ENCODE measurements at places on chromosomes 5 and 9.

DNA sequence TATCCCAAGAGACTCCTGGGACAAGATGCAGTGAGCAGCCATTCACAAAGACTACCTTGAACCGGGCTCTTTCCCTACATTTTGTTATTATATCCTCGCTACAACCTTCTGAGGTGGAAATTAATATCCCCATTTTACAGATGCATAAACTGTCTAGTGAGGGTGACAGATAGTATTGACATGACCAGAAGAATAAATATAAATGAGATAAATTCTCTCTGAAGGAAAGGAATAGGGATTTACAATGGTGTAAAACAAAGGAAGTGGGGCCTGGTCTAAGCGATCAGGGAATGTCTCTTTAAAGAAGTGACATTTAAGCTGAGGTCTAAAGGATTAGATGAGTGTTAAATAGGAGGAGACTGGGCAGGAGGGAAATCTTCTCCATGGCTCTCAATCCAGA is 43.5 kb upstream of the KCNMB1 start:
- no peak for DNase-seq

DNA sequence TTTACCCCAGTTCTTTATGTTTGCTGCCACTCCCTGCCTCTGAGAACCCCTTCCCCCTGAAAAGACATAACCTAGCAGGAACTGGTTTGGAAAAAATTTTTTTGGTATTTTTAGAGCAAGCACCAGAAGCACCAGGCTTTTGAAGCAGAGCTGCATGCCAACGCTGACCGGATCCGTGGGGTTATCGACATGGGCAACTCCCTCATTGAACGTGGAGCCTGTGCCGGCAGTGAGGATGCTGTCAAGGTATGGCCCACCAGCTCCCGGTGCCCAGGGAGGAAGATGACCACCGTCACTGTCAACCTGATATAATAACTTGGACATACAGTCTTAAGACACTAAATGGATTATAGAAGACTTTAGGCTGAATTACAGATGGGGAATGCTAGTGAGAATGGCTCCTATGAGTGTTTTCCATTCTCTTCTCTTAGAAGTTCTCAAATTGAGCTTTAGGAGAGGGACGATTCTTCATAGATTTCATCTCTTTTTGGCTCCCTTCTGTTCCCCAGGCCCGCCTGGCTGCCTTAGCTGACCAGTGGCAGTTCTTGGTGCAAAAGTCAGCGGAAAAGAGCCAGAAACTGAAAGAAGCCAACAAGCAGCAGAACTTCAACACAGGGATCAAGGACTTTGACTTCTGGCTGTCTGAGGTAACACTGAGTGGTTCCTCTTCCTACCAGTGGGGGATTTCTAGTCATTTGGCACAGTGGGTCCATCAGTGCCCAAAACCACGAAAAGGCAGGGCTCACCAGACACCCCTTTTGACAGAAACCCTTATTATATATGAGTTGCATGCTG is 44.9 kb downstream of the DYNC2I2 start:
- no peak for DNase-seq

- DNase-seq: no peak
Measured at GRCh38 chr9:76655971-76656370, 108.3 kb upstream of the PCA3 start.

DNA sequence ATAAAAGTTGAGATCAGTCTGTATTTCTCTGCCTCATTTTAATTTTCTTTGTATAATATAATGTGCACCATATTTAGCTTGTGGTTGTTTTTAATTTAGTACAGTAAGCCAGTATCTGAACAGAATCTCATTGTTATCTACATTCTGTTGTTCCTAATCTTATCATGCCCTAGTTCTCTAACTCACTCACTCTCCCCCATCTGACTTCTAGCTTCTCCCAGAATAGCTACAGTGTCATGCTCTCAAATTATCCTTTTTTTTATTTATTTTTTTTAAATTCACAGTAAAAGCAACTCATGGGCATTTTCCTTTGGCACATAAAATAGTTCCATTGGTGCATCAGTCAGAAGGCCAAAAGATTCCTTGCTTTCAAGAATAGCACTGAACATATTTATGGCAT is 156.6 kb downstream of the TRPM3 start:
- DNase-seq: no peak

- DNase-seq: no peak
Measured at GRCh38 chr5:155052532-155052931, 39.0 kb downstream of the KIF4B start.

DNA sequence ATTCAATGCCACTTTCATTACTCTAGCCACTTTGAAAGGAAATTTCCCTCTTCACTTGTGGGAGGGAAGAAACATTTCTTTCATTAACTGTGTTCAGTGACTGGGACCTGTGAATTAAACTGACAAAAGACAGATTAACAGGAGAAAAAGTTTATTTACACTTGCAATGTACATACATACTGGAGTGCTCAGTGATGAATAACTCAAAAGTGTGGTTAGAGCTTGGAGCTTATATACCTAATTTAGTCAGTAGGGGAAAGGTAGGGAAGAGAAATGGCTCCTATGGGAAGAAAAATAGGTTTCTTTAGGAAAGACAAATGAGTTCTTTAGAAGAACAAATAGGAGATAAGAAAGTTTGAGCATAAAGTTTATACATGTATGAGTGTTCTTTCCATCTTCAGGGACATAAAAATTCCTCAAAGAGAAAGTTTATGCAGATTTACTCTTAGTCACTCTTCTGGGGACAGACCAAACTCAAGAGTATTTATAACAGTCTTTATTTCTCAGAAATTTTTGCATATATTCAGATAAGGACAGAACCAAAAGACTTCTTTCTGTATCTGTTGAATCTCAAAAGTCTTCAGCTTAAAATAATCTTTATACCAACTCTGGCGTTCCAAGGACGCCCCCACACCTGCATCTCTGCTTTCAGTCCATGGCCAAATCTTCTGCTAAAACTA is 120.0 kb upstream of the RAI14 start:
- DNase-seq: no peak

- DNase-seq: no peak
Measured at GRCh38 chr5:35223787-35224395, 6.4 kb downstream of the PRLR start.

DNA sequence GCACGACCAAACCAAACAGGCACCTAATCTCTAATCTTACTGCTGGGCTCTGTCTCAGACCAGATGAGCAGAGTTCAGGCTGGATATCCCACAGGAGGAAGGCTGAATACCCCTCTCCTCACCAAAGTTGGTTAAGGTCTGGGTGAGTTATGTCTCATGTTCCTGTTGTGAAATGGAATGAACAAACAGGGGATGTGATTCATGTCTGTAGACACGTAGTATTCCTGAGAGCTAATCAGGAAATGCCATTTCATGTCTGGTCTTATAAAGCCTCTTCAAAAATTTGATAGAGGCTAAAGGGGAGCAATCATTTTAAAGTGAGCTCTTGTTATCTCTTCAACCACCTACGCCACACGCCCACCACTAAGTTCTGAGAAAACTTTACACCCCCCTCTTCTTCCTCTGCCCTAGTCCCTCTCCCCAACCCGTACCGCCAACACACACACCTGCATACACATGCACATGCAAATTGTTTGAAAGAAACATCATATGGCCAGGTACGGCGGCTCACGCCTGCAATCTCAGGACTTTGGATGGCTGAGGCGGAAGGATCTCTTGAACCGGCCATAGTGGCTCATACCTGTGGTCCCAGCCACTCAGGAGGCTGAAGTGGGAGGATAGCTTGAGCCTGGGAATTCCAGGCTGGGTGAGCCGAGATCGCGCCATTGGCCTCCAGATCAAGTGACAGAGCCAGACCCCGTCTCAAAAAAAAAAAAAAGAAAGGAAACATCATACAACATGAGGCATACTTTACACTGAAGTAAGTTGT is 69.8 kb upstream of the RAI14 start:
- no peak for DNase-seq

- DNase-seq: no peak
Measured at GRCh38 chr9:115637661-115638060, 515.9 kb upstream of the PAPPA start.

DNA sequence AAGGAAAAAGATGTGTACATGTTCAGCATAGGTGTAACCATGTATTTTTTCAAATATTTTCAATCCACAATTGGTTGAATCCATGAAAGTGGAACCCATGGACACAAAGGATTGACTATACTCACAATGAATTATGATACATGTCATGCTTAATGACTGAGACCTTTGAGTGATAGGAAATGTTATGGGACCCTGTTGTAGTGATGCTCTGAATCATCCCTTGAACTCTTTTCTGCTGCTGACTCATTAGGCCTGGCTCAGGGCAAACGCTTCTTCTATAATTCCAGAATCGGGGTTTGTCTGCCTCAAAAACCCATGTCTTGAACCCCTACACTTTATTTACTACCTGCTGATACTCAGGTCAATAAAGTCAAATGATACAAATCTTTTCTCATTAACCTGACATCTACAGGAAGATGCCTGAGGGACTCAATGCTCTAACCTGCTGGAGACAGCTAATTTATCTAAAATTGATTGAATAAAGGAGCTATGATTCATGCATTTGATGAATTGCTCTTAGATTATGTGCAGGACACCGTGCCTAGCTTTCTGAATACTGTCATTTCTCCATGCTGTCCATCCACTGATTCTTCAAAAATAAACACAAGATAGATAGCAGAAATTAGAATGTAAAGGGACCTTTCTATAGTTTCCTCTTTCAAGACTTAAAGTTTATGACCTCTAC is 260.1 kb downstream of the PRELID2 start:
- no peak for DNase-seq

- DNase-seq: peak; percentile 58
Measured at GRCh38 chr9:114681594-114682332, at the start of gene TEX48. TEX48 (minus strand) TSS chr9:114682192; CDS start chr9:114671723, 10,469 bp downstream.

GRCh38 chr9:12699529-12699928 is 6.3 kb downstream of the TYRP1 start:
- DNase-seq: no peak

DNA sequence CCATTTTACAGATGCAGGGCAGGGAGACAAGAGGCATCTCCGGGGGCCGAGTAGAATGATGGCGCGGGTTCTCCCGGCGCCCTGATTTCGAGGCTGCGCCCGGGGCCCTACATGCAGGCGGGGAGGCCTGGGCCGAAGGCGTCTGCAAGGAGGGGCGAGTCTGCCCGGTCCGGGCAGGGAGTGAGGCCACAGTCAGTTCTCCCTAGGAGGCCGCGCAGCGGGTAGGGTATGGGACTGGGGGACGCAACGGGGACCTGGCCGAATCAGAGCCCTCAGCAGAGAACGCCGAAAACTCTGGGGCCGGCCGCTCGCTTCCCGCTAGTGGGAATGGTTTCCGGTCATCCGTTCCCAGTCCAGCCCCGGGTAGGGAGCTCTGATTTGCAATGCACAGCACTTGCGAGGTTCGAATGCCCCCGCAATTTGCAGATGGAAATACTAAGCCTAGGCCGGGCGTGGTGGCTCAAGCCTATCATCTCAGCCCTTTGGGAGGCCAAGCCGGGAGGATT is 6.4 kb downstream of the TLX3 start:
- no peak for DNase-seq

- DNase-seq: no peak
Measured at GRCh38 chr9:82116556-82116955, 128.0 kb downstream of the SPATA31D1 start.

- no peak for DNase-seq
Measured at GRCh38 chr5:64788156-64788555, 19.4 kb downstream of the CWC27 start.

GRCh38 chr5:94347130-94347529 is 271.3 kb downstream of the KIAA0825 start:
- no peak for DNase-seq

- DNase-seq: peak; percentile 80
Measured at GRCh38 chr5:91170266-91170665, 212.9 kb downstream of the ARRDC3 start.

DNA sequence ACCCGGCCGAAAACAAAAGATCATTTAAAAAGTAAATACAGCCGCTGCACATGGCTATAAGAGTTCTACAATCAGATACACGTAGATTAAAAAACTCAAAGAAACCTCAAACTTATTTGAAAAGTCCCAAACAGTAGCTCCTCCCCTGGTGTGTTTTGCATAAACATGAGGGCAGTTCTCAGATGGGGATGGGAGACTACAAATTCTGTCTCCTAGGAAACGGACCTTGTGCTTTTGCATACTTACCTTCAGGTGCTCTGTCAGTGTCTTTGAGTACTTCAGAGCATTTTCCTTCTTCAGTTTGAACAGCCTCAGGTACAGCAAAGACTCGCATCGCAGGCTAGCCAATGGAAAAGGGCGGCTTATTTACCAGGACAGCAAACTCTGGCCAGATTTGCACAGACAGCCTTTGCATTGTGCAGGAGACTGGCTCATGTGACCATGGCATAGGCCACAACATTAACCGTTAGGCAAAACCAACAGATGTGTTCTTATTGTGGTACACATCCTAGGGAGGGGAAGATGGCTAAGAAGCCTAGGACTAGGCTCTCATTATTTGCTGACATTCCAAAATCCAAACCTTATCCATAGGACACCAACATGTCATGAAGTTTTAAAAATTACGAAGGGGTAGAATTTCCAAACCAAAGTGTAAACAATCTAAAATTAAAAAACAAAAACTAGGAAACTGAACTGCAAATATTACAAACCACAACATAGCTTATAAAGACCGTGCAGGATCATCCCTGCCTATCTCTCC is 12.8 kb downstream of the LEAP2 start:
- no peak for DNase-seq

- DNase-seq: no peak
Measured at GRCh38 chr5:17069995-17070511, 134.0 kb upstream of the MYO10 start.

GRCh38 chr9:15824310-15824709 is 271.5 kb downstream of the CCDC171 start:
- no peak for DNase-seq

DNA sequence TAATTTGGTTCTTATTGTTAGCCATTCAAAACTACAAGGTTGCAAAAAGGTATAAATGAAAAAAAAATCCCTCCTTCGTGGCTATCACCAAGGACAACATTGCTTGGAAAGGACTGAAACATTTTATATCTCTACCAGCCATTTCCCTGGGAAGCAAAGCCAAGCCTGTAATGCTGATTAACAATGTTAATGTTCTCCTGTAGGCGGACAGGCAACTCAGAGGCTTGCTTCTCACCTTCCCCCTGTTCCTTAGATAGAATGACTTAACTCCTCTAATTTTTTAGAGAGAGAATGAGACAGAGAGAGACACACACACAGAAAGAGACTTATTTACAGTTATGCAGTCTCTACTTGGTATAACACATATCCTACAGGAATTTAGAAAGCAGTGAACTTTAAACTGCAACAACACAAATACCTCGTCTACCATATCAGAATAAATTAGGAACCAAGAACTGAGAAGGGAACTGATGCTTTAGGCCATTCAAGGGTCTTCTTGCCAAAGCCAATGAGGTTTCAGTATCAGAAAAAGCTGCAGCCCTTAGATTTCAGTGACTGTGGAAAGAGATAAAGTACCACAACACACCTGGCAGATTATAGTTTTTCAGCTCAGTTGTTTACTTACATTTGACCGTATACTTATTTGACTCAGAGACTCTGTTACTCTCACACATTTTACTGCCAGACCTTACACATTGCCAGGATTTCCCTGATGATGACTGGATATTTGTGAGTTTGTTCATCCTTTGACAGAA is 20.9 kb upstream of the MAN2A1 start:
- no peak for DNase-seq

GRCh38 chr5:17067657-17068392 is 131.7 kb upstream of the MYO10 start:
- no peak for DNase-seq

Data from AML-193 (cell line).